ENCODE measurements at places on chromosomes 1 and 21.

DNA sequence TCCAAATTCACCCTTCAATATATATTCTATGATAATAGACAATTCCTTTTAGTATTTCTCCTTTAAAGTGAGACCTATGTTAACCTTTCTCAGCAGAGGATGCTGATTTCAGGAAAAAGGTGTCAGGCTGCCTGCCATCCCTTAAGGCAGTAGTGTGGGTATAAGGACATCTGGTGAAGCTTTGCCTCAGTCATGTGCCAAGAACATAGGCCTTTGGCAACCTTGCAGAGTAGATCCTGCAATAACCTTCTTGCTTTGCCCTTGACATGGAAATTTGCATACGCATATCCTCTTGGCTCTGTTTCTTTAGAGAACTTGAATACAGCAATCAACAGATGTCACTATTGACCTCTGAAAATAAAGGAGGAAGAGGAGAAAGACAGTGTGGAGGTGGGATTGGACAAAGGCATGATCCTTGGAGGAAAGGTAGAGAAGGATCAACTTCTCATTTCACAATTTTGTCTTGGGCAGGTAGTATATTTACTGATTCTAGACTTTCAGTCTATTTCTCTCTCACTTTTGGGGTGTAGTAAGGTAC is 21.1 kb upstream of the ZRANB2 start:
- DNase-seq = no peak

DNA sequence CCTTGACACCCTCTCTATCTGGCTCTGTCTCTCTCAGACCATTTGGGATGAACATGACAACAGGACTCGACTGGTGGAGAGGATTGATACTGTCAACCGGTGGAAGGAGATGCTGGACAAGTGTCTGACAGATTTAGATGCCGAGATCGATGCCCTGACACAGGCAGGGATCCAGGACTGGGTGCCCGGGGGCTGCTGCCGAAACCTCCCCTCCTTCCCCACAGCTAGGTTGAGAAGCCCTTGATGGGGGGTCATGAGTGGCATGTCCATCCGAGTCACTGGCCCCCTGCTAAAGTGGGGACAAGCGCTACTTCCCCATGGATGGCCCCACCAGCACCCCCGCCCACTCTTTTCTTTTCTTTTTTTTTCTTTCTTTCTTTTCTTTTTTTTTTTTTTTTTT is 1.2 kb downstream of the TEKT2 start:
- DNase-seq = no peak

DNA sequence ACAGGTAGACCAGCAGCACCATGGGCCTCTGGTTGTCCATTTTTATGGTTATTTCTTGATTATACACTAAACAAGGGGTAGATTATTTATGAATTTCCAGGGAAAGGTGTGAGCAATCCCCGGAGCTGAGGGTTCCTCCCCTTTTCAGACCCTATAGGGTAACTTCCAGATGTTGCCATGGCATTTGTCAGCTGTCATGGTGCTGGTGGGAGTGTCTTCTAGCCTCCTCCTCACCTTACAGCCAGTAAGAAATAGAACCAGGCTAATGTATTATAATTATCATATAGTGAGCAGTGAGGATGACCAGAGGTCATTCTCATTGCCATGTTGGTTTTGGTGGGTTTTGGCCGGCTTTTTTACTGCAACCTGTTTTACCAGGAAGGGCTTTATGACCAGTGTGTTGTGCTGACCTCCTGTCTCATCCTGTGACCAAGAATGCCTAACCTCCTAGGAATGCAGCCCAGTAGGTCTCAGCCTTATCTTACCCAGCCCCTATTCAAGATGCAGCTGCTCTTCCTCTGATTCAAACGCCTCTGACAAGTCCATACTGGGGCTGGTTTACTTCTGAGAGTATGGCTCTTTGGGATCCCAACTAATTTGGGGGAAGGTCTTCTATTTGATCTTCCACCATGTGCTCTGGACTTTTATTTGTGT is 13.5 kb upstream of the TINAGL1 start:
- no peak for DNase-seq

- no peak for DNase-seq
Measured at GRCh38 chr1:13994386-13994785, 294.4 kb downstream of the PRDM2 start.

GRCh38 chr1:203944651-203945404 is 83.4 kb downstream of the SNRPE start:
- DNase-seq = no peak

- no peak for DNase-seq
Measured at GRCh38 chr1:110348050-110348449, 8.9 kb downstream of the RBM15 start.

GRCh38 chr1:8078176-8078671 is 52.1 kb upstream of the ERRFI1 start:
- DNase-seq = no peak

- DNase-seq = no peak
Measured at GRCh38 chr1:82463951-82464350, 663.2 kb downstream of the ADGRL2 start.

DNA sequence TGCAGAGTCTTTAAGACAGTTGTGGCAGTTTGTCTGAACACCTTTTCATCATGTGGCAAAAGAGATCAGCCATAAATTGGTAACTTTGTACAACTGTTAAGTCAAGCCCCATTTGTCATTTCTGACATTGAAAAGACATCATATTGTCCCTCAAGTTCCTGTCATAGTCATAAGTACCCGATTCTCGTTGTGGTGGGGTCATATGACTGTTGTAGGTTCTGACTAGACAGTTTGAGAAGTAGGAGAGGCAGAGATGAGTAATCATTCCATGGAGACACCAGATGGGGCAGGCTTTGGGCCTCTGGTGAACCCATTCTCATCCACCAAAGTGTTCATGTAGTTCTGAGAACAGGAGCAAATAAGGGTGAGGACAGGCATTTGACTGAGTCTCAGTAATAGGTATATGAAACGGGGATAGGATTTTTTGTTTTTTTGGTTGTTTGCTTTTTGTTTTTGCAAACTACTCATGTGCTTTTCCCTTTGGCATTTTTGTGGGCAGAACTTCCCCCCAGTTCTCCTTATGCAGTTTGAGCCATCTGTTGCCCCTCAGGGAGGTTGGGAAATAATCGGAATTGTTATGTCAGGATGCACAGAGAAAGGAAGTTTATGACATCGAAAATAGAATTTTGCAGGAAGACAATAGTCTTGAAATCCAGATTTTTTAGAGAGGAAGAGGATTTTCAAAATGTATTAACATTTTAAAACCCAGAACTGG is 86.9 kb upstream of the KCNE2 start:
- no peak for DNase-seq

- no peak for DNase-seq
Measured at GRCh38 chr1:80846966-80847365, 953.8 kb upstream of the ADGRL2 start.

DNA sequence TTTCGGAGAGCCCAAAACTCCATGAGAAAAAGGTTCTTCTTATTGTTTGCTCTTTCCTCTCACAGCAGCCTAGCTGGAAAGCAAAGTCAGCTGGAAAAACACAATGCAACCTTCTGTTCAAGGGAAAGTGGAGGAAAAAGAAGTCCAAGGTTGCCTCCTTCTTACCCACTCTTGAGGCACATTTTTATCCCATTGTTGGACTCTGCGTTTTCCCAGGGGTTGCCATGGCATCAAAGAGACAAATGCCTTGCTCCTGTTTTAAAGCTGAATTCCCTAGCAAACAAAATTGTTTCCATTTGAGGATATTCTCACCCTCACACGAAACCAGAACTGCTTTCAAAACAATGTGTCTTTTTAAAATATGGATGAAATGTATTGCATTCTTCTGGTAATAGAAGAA is 45.1 kb upstream of the PALMD start:
- DNase-seq = no peak

- no peak for DNase-seq
Measured at GRCh38 chr1:162899422-162900146, 38.6 kb upstream of the CCDC190 start.

DNA sequence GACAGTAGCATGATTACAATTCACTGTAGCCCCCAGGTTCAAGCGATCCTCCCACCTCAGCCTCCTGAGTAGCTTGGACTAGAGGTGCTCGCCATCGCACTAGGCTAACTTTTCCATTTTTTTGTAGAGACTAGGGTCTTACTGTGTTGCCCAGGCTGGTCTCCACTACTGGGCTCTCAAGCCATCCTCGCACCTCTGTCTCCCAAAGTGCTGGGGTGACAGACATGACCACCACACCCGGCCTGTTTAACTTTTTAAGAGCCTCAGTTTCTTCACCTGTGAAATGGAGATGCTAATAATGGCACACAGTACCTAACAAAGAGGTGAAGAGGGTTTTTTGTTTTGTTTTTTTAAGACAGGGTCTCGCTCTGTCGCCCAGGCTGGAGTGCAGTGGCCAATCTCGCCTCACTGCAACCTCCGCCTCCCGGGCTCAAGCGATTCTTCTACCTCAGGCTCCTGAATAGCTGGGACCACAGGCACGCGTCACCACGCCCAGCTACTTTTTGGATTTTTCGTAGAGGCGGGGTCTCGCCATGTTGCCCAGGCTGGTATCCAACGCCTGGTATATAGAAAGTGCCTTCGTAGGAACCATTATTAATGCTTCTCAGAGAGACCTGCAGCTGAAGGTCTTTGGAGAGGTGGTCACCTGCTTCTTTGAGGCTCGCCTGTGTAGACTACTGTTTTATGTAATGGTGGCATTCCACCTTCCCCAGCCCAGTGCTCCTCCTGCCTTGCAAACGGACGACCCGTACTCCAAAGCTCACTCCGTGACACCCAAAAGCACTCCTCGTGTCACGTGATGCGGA is 567 bp downstream of the PMVK start:
- DNase-seq = no peak

DNA sequence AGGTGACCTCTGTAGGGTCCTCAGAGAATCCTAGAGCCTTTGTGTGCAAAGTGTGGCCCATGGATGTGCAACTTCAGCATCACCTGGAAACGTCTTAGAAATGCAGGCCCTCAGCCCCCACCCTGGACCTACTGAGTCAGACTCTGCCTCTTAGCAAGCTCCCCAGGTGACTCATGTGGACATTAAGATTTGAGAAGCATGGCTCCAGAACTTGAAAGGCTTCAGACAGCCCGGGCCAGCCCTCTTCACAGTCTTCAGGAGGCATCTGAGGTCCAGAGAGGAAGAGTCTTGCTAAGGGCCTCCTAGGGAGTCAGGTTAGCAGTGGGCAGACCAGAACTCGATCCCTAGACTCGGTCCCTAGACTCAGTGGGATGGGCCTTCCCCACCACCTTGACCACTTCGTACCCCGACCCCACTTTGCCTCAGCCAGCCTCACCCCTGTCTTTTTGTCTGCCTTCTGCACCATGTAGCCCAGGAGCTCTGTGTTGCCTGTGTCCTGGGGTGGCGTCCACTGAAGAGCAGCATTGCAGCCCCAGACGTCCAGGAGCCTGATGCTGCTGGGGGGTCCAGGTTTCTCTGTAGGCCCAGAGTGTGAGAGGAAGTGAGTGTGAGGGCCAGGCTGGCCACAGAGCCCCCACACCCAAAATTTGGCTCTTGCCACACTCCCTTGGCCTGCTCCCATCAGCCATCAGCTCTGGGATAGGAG is 4.8 kb downstream of the MYBPH start:
- DNase-seq = no peak

GRCh38 chr1:169762699-169763098 is 28.8 kb upstream of the SELE start:
- DNase-seq = no peak

GRCh38 chr1:45543581-45544417 is 6.8 kb upstream of the AKR1A1 start:
- peak; percentile 77 for DNase-seq

- DNase-seq = no peak
Measured at GRCh38 chr1:241779897-241780296, 68.1 kb upstream of the EXO1 start.

DNA sequence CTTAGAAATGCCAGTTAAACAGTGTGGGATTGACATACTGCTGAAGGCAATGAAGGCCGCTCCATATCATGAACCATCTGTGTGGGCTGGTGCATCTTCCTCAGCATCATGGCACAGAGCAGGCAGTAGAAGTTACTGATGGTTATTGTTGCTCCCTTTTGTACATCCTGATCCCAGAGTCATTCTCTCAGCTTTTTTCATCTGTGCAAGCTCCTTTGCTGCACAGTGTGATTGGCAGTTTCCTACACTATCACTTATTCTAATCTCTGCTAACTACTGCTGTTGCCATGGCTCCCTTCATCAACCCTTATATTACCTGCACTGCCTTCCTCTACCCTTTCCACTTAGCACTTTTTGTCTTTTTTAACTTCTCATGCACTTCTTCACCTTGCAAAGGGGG is 16.2 kb downstream of the RGS13 start:
- no peak for DNase-seq

- DNase-seq = no peak
Measured at GRCh38 chr1:218671573-218671972, 326.4 kb downstream of the TGFB2 start.

DNA sequence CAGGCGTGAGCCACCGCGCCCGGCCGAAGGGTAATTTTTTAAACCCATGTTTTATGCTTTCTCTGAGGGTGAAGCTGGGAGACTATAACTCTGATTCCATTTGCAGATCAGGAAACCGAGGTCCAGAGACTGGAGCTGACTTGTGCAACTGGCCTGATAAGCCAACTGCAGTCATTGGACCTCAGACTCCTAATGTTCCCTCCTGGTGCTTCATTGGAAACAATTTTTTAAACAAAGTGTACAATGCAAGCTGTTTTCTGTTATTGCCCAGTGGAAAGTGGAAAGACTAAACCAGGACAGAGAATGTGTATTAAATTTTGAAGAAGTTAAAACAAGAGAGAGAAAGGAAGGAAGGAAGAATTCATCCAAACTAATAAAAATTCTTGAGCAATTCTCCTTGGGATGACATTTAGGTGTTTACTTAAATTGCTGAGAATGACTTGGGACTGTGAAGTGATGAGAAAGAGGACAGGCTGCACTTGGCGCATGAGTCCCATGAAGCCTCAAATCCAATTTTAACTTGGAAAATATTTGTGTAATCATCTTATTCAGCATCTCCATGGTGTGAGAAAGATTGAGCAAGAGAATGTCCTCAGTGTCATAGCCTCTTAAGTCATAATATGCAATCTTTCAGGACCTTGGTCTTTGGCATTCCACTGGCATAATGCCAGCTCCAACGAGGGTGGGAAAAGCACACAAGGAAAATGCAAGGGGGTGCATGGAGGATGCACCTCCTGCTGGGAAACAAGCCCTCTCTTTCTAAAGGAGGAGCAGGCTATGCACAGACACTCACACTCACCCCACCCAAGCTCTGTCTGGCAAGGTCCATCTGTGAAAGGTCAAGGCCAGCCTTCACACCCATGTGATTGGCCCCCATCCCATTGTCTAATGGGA is 342.0 kb downstream of the SIPA1L2 start:
- DNase-seq = no peak

GRCh38 chr1:1438531-1439381 is 3.3 kb downstream of the VWA1 start:
- no peak for DNase-seq

GRCh38 chr1:84101204-84101603 is 42.9 kb upstream of the PRKACB start:
- DNase-seq = no peak

DNA sequence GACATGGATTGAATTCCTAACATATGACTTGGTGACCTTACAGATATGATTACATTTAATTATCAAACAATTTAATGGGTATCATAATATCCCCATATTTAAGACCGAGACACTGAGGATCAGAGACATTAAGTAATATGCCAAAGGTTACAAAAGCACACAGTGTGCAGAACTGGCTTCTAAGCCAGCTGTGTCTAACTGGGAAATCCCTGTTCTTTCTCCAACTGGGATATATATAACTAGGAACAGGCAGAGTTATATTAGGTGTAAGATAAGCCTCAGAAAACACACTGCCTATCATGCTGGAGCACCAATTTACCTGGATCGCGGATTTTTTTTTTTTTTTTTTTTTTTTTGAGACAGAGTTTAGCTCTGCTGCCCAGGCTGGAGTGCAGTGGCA is 88.3 kb upstream of the ADGRL2 start:
- DNase-seq = no peak

Measured in naive thymus-derived CD8-positive, alpha-beta T cell (primary cell).